Astrocyte (in vitro differentiated cells and primary cell): ENCODE measurements at places on chromosomes 4 and X.

DNA sequence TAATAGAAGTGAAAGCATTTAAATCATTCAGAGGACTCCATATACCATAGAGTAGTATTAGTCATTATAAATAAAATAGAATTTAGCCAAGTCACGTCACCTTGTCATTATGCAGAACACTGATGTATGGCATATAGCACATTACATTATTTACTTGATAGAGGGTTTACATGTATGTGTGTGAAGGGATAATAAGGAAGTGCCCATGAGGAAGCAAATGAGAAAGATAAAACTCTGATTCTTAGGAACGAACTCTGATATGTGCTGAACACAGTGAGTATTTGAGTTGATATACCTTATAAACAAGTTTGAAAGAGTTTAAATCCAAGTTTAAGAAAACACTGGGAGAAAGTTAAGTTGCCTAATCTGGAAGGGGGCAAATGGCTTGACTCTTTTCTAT, 160.5 kb upstream of the NDST3 start:
- DNase-seq: no peak

DNA sequence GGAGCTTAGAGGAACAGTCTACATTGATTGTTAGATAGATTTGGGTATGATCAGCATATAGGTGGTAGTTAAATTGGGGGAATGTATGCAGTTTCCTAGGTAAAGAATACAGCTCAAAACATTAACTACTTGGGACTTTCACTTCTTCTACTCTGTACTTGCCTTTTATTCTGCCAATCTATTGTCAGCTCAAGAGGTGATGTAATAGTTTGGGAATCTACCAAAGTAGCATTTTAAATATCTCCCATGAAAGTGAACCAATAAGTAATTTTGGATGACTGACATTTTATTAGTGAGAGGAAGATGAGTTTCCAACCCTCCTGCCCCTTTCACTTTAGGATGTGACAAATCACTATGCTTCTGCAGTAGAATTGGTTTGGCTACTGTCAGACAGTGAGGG, 43.4 kb downstream of the NUDT6 start:
- no peak for DNase-seq

DNA sequence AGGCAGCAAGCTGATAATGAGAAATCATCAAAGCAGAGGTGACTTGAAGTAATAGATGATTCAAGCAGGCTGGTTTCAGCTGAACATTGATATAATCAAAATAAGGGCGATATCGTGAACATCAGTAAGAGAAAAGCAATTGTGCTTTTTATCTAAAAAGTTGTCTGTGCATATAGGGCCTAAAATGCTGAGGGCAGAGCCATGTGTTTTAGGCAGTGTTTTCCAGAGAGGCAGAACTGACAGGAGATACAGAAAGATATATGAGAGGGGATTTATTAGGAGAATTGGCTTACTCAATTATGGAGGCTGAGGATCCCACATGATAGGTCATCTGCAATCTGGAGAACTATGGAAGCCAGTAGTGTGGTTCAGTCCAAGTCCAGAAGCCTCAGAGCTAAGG, 136.5 kb upstream of the NPY2R start:
- DNase-seq: no peak

DNA sequence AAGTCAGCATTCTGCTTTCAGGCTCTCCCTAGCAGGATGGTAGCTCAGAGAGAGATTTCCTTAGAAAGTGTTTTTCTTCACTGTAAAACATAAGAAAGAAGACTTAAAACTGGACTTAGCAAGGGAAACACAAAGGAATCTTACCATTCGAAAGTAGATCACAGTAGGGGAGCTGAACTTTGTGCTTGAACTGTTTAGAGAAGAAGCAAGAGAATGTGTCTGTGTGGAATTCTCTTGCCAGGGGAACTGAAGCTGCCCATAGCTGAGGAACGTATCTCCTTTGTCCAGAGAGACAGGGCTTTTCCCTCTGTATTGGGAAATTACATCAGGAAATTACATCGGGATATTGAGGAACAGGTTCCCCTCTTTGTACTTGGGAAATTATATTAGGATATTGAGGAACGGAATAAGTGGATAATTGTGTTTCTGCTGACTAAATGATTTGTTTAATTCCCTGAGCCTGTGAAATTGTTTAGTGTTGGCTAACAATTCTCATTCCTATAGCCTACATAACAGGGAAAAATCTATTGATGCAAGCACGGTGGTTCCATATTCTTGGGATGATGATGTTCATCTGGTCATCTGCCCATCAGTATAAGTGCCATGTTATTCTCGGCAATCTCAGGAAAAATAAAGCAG, 21.2 kb downstream of the SRD5A3 start:
- no peak for DNase-seq

- DNase-seq: no peak
These were observed 797.7 kb downstream of the ADGRL3 start for GRCh38 chr4:61997831-61998230.

- no peak for DNase-seq
These were observed 80.5 kb downstream of the PHOX2B start for GRCh38 chr4:41668024-41668423.

DNA sequence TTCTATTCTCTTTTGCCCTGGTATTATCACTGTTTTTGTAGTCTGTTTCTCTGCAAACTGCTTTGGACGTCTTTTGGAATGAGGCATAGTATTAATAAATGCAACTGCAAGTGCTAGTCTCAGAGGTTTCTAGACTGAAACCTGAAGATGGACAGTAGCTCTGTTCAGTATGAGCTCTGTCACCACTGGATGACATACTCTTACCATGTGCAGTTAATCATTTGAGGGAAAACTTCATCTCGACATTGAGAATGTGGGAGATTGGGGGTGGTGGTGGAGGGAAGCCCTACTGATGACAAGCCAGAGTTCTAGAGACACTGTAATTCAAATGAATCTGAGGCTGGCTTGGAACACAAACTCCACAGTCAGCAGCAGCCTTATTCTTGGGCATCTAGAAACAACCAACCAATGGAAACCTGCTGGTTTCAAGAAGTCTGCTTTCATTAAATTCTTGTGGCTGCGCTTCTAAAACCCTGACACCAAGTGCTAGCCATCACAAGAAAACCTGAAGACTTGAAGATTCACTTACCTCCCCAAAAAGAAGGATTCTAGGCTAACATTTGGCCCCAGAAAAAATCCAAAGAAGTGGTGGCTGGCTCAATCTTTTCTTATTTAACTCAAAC, 161.7 kb downstream of the RASL11B start:
- no peak for DNase-seq

- no peak for DNase-seq
These were observed 10.2 kb downstream of the CD40LG start for GRCh38 chrX:136658151-136658550.

GRCh38 chr4:62474802-62475201, 1274.7 kb downstream of the ADGRL3 start:
- no peak for DNase-seq

DNA sequence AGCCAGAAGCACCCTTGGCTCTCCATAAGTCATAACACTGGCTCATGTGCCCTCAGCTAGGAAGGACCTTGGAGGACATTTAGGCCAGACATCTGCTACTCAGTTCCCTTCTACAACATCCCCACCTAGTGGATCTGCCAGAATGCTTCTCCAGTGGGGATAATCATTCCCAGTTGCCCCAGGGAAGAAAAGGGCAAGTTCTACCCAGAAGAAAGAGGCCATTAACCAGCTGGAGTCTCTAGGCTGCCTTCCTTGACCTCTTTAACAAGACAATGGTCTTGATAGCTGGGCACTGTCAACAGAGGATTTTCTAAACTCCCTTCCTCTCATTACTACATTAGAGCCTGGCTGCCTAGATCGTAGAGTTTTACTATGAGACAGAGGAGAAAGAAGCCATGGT, 42.0 kb downstream of the LGI2 start:
- no peak for DNase-seq

GRCh38 chr4:52743444-52744019, 7.7 kb downstream of the ERVMER34-1 start:
- no peak for DNase-seq

DNA sequence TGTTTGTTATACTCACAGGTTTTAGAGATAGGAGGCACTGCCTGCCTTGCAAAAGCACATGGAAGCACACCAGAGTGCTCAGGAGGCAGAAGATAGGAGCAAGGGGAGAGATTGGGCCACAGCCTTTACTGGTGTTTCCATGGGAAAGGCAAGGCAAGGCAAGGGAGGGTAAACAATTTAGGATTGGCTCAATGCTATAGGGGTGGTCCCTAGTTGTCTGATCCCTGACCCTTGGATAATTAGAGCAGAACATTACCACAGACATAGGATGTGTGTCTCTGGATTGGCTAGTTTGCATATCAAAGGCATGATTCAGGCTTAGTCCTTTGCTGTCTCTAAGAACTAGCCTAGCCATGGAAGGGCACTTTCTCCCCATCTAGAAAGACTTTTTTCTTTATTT, 36.1 kb downstream of the GRXCR1 start:
- no peak for DNase-seq

DNA sequence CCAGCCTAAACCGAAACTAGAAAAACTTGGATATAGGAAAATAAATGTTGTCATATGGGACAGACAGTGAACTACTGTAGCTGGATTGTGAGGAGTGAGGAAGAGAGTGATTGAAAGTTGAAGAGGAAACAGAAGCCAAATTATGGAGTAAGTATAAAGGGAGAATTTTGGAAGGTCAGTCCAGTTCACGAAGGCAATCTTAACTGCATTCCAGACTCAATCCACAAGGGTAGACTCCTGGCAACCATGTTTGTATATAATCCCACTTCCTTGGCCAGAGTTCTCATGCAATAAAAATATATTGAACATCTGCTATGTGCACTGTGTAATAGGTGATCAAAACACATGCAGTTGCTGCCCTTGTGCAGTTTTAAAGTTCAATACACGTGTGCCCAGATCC, 58.6 kb upstream of the CAMK2D start:
- no peak for DNase-seq

DNA sequence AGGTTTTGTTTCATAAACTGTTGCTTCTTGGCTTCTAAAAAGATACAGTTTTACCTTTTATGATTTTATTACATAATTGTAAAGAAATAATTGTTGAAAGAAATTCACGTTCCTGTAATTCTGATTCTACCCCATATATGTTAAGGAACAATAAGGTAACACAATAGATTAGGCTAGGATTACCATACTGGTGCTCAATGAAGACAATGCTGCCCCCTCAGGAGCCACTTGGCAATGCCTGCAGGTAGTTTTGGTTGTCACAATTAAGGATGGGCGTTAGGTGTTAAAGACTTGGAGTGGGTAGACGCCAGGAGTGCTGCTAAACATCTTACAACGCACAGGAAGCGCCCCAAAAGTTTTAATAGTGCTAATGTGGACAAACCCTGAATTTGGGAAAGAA, 133.2 kb downstream of the NLGN4X start:
- no peak for DNase-seq

DNA sequence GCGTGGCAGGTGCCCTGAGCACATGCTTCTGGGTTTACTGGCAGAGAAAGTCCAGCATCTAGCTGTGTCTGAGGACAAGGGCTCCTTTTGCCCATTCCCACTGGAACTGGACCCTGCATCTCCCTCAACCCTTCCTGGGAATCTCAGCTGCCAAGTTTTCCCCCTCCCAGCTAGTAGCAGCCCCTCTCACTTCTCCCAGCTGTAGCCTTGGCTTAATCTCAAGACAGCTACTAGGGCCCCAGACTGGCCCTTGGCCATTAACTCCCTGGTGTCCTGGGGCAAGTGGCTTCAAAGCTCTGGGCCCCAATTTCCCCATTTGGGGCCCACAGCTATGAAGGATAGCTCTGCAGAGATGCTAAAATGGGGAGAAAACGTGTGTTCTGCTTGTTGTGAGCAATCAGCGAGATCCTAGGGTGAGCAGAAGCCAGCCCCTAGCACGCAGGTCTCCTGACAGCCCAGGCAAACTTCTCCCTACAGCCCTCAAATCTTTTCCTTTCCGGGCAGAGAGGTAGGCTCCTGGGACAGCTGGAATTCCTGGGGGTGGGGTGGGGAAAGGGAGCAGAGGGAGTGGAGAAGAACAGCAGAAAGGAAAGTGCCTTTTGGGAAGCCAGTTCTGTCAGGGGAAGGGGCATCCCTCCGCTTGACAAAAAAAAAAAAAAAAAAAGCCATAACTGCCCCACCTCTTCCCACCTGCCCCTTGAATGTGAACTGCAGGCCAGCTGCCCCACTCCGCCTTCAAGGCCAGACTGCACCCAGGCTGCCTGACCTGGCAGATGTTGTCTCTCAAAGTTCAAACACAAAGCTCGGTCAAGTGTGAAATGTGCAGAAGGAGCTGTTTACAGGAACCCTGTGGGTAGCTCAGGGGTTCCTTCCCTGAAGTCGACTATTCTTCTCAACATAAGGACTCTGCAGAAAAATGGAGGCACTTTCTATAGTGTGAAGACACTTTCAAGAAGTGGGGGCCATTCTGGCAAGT, 16.6 kb downstream of the FGD1 start:
- no peak for DNase-seq

- peak; percentile 35 for DNase-seq
These were observed 98.2 kb downstream of the ARSJ start for GRCh38 chr4:113881256-113881655.

DNA sequence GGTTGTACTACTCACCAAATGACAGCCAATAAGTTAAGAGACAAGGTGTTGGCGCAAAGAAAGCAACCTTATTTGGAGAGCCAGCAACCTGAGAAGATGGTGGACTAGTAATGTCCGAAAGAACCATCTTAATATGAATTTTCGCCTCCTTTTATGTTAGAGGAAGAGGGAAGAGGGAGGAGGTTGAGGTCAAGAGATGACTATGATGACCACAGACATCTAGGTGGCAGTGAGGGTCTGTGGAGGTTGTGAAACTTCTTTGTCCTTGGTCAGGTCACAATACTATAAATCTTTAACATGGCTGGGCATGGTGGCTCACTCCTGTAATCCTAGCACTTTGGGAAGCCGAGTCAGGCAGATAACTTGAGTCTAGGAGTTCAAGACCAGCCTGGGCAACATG, 15.4 kb downstream of the CDKL5 start:
- no peak for DNase-seq

DNA sequence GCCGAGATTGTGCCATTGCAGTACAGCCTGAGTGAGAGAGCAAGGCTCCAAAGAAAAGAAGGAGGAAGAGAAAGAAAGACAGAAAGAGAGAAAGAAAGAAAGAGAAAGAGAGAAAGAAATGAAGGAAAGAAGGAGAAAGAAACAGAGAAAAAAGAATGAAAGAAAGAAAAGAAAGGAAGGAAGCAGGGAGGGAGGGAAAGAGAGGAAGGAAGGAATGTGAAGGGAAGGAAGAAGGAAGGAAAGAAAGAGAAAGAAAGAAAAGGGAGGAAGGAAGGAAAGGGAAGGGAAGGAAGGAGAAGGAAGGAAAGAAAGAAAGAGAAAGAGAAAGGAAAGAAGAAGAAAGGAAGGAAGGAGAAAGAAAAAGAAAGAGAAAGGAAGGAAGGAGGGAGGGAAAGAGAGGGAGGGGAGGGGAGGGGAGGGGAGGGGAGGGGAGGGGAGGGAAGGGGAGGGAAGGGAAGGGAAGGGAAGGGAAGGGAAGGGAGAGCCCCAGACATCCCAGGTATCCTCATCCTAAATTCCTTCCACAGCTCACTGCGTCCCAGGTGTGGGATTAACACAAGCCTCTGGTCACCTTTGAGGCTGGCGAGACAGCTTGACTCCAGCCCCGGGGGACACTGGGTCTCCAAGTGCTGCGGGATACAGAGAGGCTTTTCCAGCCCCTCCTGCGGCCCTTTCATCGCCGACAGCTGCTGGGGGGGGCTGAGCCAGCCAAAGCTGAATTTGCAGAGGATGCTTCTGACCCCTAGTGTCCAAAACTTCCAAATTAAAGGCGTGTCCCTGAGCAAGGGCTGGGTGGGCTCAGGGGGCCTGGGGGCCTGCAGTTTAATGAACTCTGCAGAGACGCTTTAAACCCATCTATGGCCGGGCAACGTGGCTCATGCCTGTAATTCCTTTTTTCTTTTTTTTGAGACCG, 24.2 kb upstream of the CSF2RA start:
- DNase-seq: no peak
